GOT3 (cell line): ENCODE measurements at places on chromosomes 1 and 21.

DNA sequence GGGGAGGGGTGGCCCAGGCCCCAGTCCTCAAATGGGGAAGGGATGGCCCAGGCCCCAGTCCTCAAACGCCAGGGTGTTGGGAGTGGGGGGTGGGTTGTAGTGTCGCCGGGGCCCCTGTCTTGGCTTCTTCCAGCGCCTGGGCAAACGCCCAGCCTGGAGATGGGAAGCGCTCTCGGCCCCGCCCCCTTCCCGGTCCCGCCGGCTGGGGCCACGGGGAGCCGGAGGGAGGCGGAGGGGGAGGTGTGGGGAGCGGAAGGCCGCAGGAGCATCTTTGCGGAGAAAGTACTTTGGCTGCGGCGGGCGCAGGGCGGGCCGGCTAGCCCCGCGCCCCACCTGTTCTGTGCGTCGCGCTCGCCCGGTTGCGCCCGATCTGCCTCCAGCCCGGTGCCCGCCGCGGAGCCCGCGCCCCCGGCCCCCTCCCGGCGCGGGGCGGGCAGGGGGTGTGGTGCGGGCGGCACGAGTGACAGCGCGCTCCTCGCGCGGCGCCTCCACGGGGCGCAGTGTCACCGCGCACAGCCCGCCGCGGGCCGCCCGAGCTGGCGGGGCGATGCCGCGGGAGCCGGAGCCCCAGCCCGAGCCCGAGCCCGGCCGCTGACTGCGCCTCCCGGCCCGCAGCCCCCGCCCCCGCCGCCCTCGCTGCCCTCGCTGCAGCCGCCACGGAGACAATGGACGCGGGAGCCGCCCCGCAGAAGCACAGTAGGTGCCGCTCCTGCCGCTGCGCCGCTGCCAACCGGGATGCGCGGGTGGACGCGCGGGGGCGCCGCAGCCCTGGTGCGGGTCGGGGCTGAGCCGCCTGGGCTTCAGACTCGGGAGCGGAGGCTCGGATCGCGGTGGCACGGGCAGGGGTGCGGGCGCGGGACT is 31.1 kb upstream of the PEX10 start:
- no peak for DNase-seq

DNA sequence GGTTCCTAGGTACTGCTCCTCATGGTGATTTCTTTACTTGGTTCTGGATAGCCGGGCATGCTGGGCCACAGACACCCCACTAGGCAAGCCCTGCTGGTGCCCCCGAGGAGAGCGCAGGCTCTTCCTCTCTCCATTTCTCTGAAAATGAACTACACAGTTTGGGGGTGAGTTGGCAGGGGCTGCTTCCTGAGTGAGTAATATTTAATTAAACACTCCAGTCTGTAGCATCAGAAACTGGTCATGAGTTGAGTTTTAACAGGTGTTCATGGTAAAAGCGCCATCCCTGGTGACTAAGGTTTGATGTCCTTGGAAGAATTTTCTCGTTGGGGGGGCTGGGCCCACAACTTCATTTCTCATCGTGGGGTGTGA is 1.7 kb downstream of the SPSB1 start:
- DNase-seq, result no peak

DNA sequence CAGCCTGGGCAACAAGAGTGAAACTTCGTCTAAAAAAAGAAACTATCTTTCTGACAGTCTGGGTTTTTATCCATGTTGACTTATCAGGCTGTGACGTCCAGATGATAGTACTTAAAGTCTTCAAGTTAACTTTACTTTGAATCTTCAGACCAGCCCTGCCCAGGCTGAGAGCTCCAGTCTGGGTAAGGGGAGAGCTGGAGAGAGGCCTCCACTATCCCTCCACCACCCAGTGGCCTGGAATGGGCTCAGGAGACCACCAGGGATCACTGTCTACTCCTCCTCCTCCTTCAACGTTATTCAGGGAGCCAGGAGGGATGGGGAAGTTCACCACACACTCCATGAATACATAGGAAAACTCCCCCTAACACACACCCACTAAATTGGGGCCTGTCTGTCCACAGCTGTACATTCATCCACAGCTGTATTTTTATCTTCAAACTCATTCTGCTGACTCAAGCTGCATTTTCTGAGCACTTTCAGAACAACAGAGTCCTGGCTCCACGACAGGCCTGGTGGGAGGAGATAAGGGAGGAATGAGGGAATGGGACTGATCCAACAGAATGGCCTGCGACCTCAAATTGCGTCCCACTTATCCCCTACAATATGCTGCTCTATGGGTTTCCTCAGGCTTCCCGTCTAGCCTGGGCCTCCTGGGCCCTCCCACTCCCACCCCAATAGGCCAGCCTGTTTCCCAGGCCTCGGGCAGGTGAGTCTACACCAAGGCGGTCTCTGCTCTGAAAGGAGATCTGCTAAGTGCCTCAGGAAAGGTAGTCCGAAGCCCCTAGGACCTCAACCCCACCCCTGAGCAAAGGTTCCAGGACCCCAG is 1.8 kb downstream of the SLC45A3 start:
- no peak for DNase-seq

- no peak for DNase-seq
Observed at GRCh38 chr1:17663646-17664045, 91.5 kb upstream of the ACTL8 start.

DNA sequence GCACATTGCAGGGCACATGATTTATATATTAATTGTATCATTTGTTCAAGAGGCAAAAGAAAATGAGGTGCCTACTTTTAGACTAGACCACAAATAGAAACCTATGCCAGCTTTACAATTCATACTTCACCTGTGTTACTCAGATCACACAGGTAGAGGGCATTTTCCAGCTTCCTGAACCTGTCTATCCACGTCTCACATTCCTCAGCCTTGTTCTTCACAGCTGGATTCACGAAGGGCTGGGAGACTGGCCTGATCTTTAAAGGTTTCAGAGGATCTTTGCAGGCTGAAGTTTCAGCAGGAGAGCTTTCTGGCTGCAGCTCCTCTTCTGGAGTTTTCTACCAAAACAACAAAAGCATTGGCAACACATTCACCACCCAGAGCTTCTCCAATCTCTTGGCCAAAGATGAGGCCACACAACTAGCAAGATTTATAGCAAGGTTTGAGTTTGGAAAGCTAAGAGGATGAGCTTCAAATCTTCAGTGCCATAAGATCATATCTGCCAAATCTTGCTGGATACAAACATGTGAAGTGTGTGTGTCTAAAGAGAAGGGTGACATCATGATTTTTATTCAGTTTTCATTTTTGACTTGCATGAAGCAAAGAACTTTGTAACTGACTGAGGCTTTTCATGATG is 71.0 kb upstream of the CYP2J2 start:
- DNase-seq, result no peak

- DNase-seq, result no peak
Observed at GRCh38 chr1:247370786-247371732, 39.4 kb upstream of the ZNF496 start.

- DNase-seq, result no peak
Observed at GRCh38 chr1:184891440-184891839, 82.9 kb downstream of the NIBAN1 start.

DNA sequence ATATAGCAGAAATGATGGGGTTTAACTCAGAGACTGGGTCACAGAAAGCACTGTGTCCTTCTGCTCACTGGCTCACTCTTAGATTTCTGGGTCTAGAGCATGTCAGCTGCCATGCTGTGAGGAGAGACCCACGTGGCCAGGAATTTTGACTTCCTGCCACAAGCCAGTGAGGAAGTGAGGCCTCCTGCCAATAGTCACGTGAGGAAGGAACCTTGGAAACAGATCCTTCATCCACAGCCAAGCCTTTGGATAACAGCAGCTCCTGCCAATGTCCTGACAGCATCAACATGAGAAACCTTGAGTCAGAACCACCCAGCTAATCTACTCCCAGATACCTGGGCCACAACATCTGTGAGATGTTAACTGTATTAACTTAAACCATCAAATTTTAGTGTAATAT is 114.5 kb upstream of the PLPPR5 start:
- DNase-seq, result no peak
